Memory B cell (primary cell): ENCODE measurements at places on chromosomes 7 and 10.
A peak's percentile ranks its signal among the peaks of the same experiment; 100 is the strongest.

DNA sequence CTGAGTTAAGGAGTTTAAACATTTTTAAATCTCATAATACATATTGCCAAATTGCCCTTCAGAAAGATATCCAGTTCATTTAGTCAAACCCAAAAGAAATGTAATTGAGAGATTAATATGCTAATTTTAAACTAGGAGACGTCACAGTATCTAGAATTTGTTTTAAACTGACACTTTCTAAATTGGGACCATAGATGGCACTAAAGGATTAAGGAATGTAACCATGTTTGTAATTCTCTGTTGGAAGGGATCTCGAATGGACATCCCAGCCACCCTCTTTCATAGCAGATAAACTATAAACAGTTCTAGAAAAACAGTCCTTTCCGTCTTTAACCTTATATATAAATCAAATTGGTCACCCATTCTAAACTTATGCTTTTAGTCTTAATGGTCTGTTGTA lies 30.0 kb upstream of the SAMD9L start:
- no peak for DNase-seq

DNA sequence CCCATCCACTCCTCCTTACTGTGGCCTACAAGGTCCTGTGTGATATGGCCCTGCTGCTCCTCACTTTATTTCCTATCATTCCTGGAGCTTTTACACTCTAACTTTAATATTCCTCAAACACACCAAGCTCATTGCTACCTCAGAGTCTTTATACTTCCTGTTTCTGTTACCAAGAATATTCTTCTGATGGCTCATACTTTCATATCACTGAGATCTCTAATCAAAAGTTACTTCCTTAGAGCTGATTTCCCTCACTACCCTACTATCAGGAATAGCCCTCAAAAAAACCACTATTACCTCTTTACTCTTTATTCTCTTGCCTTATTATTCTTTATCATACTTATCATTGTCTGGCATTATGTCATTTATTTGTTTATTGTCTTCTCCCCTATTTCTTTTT lies 5.8 kb upstream of the PPP3CB start:
- DNase-seq: no peak

DNA sequence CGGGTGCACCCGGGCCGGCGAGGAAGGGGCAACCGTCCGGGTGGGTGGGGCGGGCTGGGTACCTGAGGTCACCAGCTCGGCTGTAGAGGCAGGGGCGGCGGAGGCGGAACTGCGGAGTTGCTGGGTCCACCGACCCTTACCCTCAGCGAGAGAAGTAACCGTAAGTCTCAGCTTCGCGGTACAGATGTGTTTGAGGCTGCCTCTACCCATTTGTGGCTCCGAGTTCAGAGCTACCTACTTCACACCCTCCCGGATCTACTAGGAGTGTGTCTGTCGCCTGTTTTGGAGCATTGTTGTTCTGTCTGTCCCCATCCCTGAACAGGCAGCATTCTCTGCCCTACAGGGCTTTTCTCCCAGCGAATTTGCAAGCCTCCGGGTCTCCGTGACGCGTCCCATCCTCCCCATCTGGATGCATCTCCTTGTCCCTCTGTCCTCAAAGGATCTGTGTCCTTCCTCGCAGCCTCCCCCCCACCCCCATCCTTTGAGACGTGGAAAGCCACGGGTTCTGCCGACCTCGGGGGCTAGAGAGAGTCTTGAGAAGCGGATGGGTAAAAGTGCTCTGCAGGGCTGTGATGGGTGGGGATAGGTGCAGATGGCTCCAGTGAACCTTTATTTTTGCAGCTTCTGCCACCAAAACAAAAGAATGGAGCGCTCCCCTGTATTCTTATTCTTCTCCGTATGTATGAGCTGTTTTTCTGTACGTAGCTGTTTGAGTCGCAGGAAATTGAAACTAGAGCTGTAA lies 757 bp downstream of the ANKIB1 start:
- no peak for DNase-seq

GRCh38 chr10:118723466-118723865 lies 31.3 kb downstream of the CACUL1 start:
- no peak for DNase-seq

- no peak for DNase-seq
Observed at GRCh38 chr10:293636-294035, 158.4 kb downstream of the ZMYND11 start.

- no peak for DNase-seq
Observed at GRCh38 chr7:19552576-19552975, 156.3 kb downstream of the POLR1F start.

DNA sequence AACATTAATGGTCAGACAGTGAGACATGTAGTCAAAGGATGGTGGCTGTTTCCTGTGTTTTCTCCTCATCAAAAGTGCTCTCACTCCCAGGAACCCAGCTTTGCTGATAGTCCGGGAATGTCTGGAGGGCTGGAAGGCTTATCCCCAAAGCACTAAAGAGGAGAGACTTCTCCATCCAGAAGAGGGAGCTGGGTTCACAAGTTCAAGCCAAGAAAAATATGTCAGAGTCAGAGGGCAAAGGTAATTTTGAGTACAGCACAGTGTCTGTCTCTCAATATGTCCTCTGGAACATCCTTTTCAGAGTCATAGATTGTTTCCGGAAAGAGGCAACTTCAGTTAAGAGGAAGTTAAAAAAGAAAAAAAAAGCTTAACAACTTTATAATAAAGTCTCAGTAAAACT lies 281.5 kb upstream of the PHYHIPL start:
- DNase-seq: no peak

DNA sequence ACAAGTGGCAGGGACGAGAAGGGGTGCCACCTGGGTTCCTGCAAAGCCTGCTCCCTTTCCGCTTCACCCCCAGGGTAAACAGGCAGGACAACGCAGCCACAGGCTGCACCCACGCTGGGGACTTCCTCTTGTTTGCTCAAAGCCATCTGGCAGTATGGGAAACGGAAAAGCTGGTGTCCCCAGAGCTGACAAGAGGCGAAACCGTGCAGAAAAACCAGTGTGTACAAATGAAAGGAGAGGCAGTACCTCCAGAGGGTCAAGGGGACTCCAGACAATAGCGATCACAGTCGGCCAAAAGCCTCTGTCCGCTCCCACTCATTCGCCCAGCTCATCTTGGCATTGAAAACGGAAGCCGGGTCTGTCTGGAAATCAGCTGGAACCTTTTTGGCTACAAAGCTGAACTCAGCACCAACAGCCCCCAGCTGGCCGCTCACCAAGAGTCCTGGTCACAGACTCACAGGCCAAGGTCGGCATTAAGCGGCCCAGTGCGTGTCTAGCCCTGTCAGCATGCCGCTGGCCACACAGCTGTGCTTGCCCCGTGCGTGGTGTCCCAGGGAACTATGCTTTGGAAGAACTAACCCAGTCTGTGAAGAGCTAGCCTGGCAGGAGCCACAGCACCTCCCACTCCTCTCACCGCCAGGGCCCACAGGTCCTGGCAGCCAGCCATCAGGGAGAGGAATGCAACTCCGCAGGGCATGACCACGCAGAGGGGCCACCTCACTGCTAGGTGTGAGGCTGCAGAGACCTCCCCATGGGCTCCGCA lies 10.4 kb downstream of the TNS3 start:
- DNase-seq: no peak

DNA sequence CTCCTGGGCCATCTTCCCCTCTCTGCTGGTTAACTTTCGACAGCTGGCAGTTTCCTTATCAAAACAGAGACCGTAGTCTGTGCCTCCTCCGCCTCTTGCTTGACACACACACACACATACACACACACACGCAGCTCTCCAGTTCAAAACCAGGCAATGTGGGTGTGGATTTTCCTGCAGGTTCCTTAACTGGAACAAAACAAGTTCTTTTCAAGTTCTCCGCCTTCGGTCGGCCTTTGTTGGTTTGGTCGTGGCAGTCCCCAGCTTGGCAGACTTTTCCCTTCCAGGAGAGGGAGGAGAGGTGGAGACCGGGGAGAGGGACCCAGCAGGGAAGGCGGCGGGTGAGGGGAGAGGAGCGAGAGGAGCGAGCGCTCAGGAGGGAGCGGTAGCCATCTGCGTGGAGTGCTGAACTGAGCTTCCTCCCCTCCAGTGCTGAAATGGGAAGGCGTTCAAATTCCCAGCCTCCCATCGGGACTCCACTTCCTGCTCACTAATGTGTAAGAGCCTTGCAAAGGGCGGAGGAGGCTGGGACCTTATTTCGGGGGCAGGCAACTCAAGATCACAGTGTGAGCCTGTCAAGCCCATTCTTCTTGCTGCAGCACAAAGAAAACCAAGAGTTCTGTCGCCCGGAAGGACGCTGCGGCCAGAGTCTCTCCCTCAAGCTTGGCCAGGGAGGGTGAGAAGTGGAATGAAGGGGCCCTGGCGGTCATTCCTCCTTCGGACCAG lies 120.6 kb downstream of the PRPF18 start:
- no peak for DNase-seq

DNA sequence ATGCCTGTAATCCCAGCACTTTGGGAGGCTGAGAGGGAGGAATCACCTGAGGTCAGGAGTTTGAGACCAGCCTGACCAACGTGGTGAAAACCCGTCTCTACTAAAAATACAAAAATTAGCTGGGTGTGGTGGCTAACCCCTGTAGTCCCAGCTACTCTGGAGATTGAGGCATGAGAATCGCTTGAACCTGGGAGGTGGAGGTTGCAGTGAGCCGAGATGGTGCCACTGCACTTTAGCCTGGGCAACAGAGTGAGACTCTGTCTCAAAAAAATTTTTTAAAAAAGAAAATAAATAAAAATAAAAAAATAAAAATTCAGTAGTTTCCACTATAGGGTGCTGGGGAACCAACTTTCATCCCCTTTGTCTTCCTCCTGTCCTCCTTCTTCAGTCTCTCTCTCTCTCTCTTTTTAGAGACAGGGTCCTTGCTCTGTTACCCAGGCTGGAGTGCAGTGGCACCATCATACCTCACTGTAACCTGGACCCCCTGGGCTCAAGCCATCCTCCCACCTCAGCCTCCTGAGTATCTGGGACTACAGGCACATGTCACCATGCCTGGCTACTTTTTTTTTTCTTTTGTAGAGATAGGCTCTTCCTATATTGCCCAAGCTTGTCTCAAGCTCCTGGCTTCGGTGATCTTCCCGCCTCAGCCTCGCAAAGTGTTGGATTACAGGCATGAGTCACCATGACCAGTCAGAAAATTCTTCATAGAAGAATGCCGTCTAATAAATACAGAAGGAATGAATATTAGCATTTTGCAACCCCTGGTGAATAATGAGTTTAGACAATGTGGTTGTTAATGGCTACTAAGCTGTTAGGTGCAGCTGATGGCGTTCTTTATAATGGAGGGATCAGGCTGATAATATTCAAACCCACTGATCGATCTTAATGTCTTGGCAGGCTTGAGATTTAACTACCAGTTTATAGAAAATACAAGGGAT lies 20.6 kb downstream of the RBM20 start:
- DNase-seq: no peak

GRCh38 chr10:64636461-64636860 lies 1115.3 kb downstream of the REEP3 start:
- no peak for DNase-seq

DNA sequence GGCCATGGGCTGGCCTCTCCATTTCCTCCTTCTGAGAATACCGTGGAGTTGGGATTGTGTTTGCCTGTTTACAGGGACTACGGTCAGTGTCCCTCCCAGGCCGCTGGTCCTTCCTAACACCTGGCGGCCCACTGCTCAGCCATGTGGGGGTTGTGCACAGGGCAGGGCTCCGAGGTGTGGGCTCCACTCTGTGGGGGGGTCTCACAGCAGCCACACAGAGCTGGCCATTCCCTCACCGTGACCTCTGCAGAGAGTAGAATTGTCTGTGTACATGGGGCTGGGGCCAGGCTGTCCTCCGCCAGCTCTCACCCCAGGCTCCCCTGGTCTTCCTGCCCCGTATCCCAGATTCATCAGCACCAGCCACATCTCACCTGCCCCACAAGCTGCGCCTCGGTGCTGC lies 60.1 kb downstream of the PTPRN2 start:
- DNase-seq: no peak

- peak; percentile 40 for DNase-seq
Observed at GRCh38 chr7:2403718-2404648, 572 bp downstream of the CHST12 start.

- DNase-seq: no peak
Observed at GRCh38 chr10:97019213-97019844, 166.4 kb downstream of the SLIT1 start.

DNA sequence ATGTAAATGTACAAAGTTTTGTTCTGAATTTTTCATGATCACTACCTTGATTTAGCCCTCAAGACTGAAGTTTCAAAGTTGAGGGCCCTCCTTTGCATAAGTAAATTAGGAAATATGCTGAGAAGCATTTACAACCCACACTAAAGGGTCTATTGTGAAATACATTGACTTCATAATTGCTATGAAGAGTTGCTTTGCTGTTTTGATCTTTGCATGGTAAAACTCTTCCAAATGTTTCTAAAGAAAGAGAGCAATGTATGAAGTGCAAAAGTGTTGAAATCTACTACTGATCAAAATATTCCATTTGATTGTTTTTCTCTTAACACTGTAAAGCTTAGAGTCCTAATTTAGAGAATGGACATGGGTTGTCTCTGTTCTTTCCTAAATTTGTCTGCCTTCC lies 77.2 kb downstream of the C7orf25 start:
- no peak for DNase-seq

- DNase-seq: no peak
Observed at GRCh38 chr10:104080762-104081161, 4.9 kb downstream of the COL17A1 start.

DNA sequence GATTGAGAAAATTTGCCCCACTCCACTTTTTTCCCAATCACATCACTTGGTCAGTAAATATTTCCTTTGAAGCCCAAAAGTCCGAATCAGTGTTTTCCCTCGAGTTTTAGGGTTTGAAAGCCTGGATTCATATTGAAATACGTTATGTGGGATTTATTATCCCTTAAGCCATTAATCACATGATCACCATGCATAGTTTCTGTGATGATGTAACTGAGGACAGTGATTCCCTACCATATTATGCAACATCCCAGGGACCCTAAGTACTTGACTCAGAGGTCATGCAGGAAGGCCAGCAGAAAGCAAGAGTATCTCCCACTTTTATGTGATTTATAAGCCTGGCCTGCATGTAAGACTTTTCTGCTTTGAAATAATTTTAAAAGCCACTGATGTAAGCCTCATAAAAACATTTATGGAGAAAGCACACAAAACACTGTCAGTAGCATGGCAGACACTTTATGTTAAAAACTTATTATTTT lies 630.6 kb upstream of the ZWINT start:
- DNase-seq: no peak

DNA sequence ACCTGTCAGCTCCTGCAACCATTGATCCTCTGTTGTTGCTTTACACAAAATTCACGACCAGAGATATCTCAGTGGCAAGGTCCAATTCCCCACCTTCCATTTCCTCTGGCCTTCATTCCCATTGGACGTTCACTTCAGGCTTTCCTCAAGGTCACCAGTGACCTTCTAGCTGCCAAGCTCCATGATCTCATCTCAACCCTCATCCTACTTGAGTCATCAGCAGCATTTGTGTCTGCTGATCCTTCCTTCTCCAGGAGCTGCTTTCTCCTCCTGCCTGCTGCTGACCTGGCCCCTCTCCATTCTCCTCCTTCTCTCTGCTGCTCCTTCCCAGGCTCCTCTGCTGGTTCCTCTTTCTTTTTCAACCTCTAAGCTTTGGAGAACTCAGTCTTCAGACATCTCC lies 66.2 kb upstream of the C10orf90 start:
- DNase-seq: no peak

- no peak for DNase-seq
Observed at GRCh38 chr10:11725912-11726311, 16.3 kb upstream of the ECHDC3 start.
